ENCODE measurements at places on chromosomes 7 and 10. TPM values are rescaled to one million over a fixed set of nuclear protein-coding genes. Genes with fewer than 3 reads are reported as not detected.

The RADIL gene
- total RNA-seq, result 0.14 TPM

The FAM131B gene
- 0.14 TPM for total RNA-seq

The GPR26 gene
- not detected for total RNA-seq

The SPDYE3 gene
- total RNA-seq, result not detected

The NOS3 gene
- total RNA-seq, result 6.1 TPM

The FEZF1 gene
- total RNA-seq, result not detected

The CALN1 gene
- 0.14 TPM for total RNA-seq

The GNGT1 gene
- total RNA-seq, result not detected

All from liver (tissue), 10 donors.